Activated CD8-positive, alpha-beta T cell treated with anti-CD3 and anti-CD28 coated beads, Interleukin-2, amount 10 ng/mL, durations not matched to agents 7 days and 5 days (primary cell): ENCODE measurements at places on chromosomes 5 and 9. TPM values are rescaled to one million over a fixed set of nuclear protein-coding genes. Genes with fewer than 3 reads are reported as not detected.

Gene IFNA6
- total RNA-seq, result not detected

Gene PCDHGB3
- 0.26 TPM for total RNA-seq

Gene RANBP17
- 0.13 TPM for total RNA-seq

Gene MSMP
- total RNA-seq, result 0.61 TPM

Gene CCL21
- not detected for total RNA-seq

Gene HTR4
- not detected for total RNA-seq

Gene ADRA1B
- total RNA-seq, result not detected

Gene PCBD2
- total RNA-seq, result 11.3 TPM

Gene JADE2
- 86.0 TPM for total RNA-seq

Gene IL33
- not detected for total RNA-seq

Gene CDH9
- not detected for total RNA-seq

Gene COL15A1
- total RNA-seq, result 0.37 TPM

Gene FAM81B
- not detected for total RNA-seq

Gene ADGRD2
- not detected for total RNA-seq

Gene FAM221B
- total RNA-seq, result not detected

Gene KCNIP1
- not detected for total RNA-seq

Gene SLIT3
- not detected for total RNA-seq

Gene OR1K1
- not detected for total RNA-seq

Gene LAMC3
- total RNA-seq, result not detected

Gene SPATA31E1
- total RNA-seq, result not detected

Gene FOXD4L3
- total RNA-seq, result 0.29 TPM

Gene CTXN3
- not detected for total RNA-seq

Gene NIM1K
- total RNA-seq, result 0.50 TPM

Gene ECM2
- total RNA-seq, result not detected

Gene ABCA1
- total RNA-seq, result 0.03 TPM

Gene FOXD4L6
- not detected for total RNA-seq

Gene BTNL8
- total RNA-seq, result not detected

Gene DAPK1
- 0.47 TPM for total RNA-seq

Gene EGR1
- 8.9 TPM for total RNA-seq

Gene DNAJB5
- 5.1 TPM for total RNA-seq

Gene CDH18
- not detected for total RNA-seq

Gene PAEP
- not detected for total RNA-seq

Gene PLK2
- 2.2 TPM for total RNA-seq

Gene TRIM36
- total RNA-seq, result 0.13 TPM

Gene OLFML2A
- total RNA-seq, result not detected

Gene PTTG1
- total RNA-seq, result 138 TPM

Gene HSD17B3
- not detected for total RNA-seq

Gene NUTM2G
- not detected for total RNA-seq

Gene ANKRD55
- 0.52 TPM for total RNA-seq

Gene PDE6A
- total RNA-seq, result not detected

Gene PCDHB4
- total RNA-seq, result not detected

Gene PCDHB5
- total RNA-seq, result not detected

Gene SEMA5A
- not detected for total RNA-seq

Gene MYOZ3
- not detected for total RNA-seq

Gene ANKS6
- 3.8 TPM for total RNA-seq

Gene PCSK5
- 3.5 TPM for total RNA-seq

Gene REXO4
- total RNA-seq, result 25.7 TPM

Gene LRRC70
- total RNA-seq, result 1.4 TPM

Gene TLR4
- 0.16 TPM for total RNA-seq

Gene PCDHGA12
- total RNA-seq, result not detected

Gene CCL28
- total RNA-seq, result 11.9 TPM

Gene PFN3
- not detected for total RNA-seq

Gene TXNDC8
- total RNA-seq, result not detected

Gene GRIN3A
- not detected for total RNA-seq

Gene NSMF
- 59.0 TPM for total RNA-seq

Gene KLHL3
- total RNA-seq, result 13.7 TPM

Gene CMBL
- total RNA-seq, result 1.9 TPM
